ENCODE measurements at places on chromosomes 2 and 18. TPM values are rescaled to one million over a fixed set of nuclear protein-coding genes. Genes with fewer than 3 reads are reported as not detected.

ITGA4 gene
- 24.0 TPM for total RNA-seq

LYPD1 gene
- total RNA-seq: 1.5 TPM

MYO3B gene
- not detected for total RNA-seq

TWIST2 gene
- total RNA-seq: 8.4 TPM

ELMOD3 gene
- 19.6 TPM for total RNA-seq

VIT gene
- total RNA-seq: 4.2 TPM

GRCh38 chr2:60319031-60319547 lies 234.4 kb downstream of the BCL11A start:
- no peak for DNase-seq
- H3K36me3 ChIP-seq: no peaks in the 10 kb centered on the region
- H3K4me1 ChIP-seq: peaks cover 7% of the 10 kb centered on the region
- H3K27ac ChIP-seq: no peak overlapping the region
- H3K4me3 ChIP-seq: no peak overlapping the region

DNA sequence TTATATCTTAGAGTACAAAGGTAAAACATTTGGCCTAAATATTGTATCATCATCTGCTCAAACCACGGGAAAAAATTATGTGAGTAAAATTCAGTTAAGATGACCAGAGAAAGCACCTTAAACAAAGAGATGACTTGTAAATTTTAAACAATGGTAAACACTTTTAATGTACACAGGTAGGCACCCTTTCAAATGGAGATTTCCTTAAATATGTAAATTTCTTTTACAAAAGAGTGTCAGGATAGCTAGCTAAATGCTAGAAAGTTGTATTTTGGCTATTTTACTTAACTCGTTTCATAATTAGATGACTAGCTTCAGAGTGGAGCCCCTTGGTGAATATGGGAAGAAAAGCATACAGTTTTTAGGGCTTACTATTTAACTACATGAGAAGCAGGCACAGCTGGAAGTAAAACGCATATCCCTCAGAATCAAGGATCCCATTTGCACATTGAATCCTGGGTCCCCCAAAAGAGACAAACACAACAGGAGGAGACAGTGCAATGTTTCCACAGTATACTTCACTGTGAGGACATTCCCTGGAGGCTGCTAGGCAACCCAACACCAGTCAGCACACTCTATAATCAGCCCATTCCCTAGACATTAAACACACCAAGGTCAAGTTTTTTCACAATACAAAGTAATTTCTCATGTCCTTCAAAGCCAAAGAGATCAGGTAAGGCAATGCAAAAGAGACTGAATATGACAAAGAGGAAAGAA lies 1154.4 kb downstream of the DPP10 start:
- H3K4me3 ChIP-seq: no peak overlapping the region
- no peaks in the 10 kb centered on the region for H3K27me3 ChIP-seq
- no peak overlapping the region for H3K27ac ChIP-seq
- DNase-seq: no peak

GRCh38 chr2:237977380-237977779 lies 10.6 kb downstream of the UBE2F start:
- H3K4me3 ChIP-seq: no peak overlapping the region
- peaks cover 25% of the 10 kb centered on the region for H3K36me3 ChIP-seq
- peaks cover 20% of the 10 kb centered on the region for H3K4me1 ChIP-seq
- H3K27ac ChIP-seq: no peak overlapping the region

GRCh38 chr2:30373881-30374302 lies 73.2 kb upstream of the LCLAT1 start:
- H3K4me1 ChIP-seq: no peaks in the 10 kb centered on the region
- H3K27me3 ChIP-seq: no peaks in the 10 kb centered on the region
- H3K36me3 ChIP-seq: no peaks in the 10 kb centered on the region
- DNase-seq: no peak

DNA sequence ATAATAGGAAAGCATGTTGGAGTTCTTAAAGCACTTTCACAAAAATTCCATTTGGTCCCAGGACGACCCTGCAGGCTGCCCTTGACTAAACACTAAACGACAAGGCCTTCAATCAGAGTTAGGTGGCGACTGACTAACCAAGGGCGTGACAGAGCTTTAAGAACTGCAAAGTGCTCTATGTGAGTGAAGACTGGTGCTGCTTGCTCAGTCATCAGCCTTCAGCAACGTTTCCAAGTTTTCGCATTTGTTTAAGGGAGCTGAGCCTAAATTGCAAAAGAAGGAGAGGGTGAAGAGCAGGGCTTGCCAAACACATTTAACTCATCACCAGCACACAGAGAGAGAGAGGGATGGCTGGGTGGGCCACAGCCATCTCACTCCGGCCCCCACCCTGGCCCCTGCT lies 204.7 kb upstream of the PID1 start:
- H3K4me1 ChIP-seq: no peaks in the 10 kb centered on the region
- H3K36me3 ChIP-seq: no peaks in the 10 kb centered on the region
- no peak overlapping the region for H3K4me3 ChIP-seq
- H3K27ac ChIP-seq: no peak overlapping the region
- no peak for DNase-seq

- peaks cover 5% of the 10 kb centered on the region for H3K27me3 ChIP-seq
- no peaks in the 10 kb centered on the region for H3K4me1 ChIP-seq
- H3K4me3 ChIP-seq: no peak overlapping the region
- no peaks in the 10 kb centered on the region for H3K36me3 ChIP-seq
- DNase-seq: no peak
- no peak overlapping the region for H3K27ac ChIP-seq
Measured at GRCh38 chr18:76613053-76613754, 118.2 kb upstream of the ZNF516 start.

DNA sequence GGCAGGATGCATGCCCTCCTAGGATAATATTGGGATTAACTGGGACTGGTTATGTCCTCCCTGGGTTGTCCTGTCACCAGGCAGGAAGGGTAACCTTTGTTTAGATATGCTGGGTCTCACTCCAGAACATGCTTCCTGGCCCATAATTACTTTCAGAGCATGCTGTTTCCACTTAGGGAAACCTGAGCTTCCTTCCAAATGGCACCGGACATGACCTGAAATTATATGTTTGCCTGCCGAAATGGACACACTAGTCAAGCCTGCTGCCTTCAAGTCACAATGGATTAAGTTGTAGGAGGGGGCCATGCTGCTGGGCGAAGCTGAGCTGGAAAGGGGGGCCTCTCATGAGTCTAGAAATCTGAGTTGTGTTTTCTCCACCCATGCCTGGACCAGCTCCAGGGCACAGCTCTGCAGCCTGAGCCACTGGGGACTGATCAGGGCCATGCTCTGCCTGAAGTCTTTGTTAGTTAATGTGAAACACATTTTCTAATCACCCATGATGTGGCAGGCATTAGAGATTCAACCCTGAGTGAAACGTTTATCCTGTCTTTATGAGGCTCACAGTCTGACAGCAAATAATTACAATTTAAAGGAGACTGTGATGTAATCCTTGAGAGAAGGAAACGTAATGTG lies 273.3 kb downstream of the TNS1 start:
- H3K4me1 ChIP-seq: peaks cover 18% of the 10 kb centered on the region
- no peak overlapping the region for H3K4me3 ChIP-seq
- no peak for DNase-seq

DNA sequence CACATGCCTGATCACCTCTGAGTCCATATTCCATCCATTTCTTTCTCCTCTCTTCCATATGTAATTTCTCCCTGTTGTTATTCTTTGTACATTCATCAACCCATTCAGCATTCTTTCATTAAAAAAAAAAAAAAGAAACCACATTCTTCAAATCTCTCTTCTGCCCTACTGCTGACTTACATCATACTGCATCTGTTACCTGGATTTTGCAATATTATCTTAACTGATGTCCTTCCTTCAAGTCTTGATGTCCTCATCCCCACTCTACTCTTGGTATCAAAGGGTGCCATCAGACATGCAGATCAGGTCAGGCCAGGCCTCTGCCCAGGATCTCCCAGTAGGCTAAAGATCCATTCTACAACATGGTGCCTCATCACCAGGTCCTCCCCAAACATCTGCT lies 90.6 kb downstream of the SGPP2 start:
- no peak overlapping the region for H3K27ac ChIP-seq
- no peak for DNase-seq
- H3K36me3 ChIP-seq: no peaks in the 10 kb centered on the region
- H3K27me3 ChIP-seq: no peaks in the 10 kb centered on the region

DNA sequence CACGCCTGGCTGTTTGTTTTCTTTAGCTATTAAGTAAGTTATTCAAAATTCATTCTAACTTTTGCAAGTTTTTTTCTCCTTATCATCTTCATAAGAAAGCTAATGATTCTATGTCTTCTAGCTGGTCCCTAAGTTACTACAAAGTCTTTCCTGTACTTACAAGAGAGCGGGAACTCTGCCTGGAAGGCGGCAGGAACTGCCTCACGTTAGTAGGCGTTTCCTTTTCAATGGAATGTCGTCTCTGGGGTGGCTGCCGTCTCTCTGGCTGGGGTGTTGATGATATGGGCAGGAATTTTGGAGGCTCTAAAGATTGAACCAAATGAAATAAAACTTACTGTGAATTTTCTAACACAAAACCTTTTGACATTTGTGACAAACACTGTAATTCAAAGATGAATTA lies 55.5 kb downstream of the PRELID3A start:
- DNase-seq: no peak
- H3K36me3 ChIP-seq: peaks cover 55% of the 10 kb centered on the region
- no peak overlapping the region for H3K27ac ChIP-seq
- no peaks in the 10 kb centered on the region for H3K4me1 ChIP-seq
- no peak overlapping the region for H3K4me3 ChIP-seq

DNA sequence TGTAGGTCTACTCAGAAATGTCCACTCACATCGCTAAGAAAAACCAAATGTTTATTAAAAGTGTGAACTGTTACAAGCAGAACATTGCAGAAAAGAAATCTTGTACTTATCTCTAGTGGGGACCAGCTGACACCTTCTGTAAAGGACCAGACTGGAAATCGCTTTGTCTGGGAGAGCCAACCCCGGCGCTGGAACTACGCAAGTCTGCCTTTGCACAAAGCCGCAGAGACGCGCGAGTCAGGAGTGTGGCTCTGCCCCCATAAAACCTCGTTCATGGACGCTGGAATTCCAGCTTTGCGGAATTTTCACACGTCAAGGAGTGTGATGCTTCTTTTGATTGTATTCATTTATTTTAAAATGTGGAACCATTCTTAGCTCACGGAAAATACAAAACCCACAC lies 141.9 kb upstream of the SALL3 start:
- DNase-seq: no peak
- no peaks in the 10 kb centered on the region for H3K4me1 ChIP-seq
- no peak overlapping the region for H3K27ac ChIP-seq
- H3K36me3 ChIP-seq: no peaks in the 10 kb centered on the region
- H3K4me3 ChIP-seq: no peak overlapping the region

DNA sequence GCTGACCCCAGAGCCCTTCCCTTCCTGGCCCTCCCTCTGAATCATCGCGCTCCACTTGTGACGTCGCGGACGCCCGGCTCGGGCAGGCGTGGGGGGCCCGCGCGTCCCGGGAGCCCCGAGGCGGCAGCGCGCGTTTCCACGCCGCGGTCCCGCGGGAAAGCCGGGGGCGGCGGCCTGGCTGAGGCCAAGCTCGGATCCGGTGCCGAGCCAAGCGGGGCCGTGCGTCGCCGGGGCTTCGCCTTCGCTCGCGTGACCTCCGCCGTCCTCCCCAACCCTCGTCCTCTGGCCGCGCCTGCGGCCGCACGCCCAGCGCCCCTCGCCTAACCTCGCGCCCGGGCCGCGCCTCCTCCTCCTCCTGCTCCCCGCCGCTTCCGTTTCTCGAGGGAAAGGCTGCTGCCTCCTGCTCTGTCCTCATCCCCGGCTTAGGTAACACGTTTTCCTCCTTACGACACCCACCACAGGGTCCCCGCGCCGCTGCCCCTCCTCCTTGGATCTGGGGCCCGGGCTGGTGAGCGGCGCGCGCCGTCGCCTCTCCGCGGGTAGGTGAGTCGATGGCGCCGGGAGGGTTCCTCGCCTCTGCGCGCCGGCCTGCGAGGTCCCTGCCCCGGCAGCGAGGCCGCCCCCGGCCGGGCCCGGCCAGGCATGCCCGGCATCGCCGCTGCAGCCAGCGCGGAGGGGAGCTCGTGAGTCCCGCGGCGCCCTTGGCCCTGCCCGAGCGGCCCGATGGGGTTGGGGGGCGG lies at the start of gene INPP1:
Gene INPP1, plus strand, starts transcription at position 54 of the 740 bp plus-strand sequence. CDS start 16,514 bp downstream, outside the sequence.
- peak within 1 kb of the TSS; percentile 73 for H3K4me3 ChIP-seq
- H3K27ac ChIP-seq: peak within 1 kb of the TSS; percentile 92

DNA sequence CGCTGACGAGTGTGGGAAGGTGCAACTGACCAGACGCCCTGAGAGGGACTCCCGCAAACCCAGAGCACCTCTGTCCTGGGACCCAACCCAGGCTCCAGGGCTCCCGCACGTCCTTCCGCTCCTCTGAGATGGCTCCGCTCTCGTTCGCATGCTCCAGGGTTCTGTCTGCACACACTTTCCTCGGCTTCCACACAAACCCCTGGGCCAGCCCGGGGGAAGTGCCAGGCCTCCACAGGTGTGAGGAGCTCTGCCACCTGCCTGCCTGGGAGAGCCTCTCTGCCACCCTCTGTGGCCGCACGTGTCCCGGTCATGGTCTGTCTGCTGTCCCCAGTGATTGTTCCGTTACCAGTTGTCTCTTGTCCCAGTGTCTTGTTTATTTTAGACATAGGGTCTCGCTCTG lies 222.9 kb downstream of the HDAC4 start:
- no peak overlapping the region for H3K4me3 ChIP-seq
- H3K4me1 ChIP-seq: no peaks in the 10 kb centered on the region
- DNase-seq: no peak
- no peaks in the 10 kb centered on the region for H3K27me3 ChIP-seq
- peaks cover 44% of the 10 kb centered on the region for H3K36me3 ChIP-seq

- H3K27ac ChIP-seq: no peak overlapping the region
- no peak for DNase-seq
- no peaks in the 10 kb centered on the region for H3K4me1 ChIP-seq
- no peaks in the 10 kb centered on the region for H3K27me3 ChIP-seq
Measured at GRCh38 chr2:135030826-135031225, 16.4 kb downstream of the MAP3K19 start.

- no peak for DNase-seq
- peak overlapping the region; percentile 33 for H3K4me3 ChIP-seq
- peaks cover 16% of the 10 kb centered on the region for H3K4me1 ChIP-seq
- no peaks in the 10 kb centered on the region for H3K27me3 ChIP-seq
- peak overlapping the region; percentile 79 for H3K27ac ChIP-seq
Measured at GRCh38 chr2:33134791-33135560, 188.2 kb downstream of the LTBP1 start.

GRCh38 chr2:168781191-168781817 lies 21.1 kb upstream of the NOSTRIN start:
- H3K4me1 ChIP-seq: peaks cover 15% of the 10 kb centered on the region
- no peaks in the 10 kb centered on the region for H3K36me3 ChIP-seq
- H3K4me3 ChIP-seq: no peak overlapping the region
- no peaks in the 10 kb centered on the region for H3K27me3 ChIP-seq

GRCh38 chr18:35694808-35695207 lies 113.3 kb downstream of the GALNT1 start:
- no peaks in the 10 kb centered on the region for H3K4me1 ChIP-seq
- no peaks in the 10 kb centered on the region for H3K27me3 ChIP-seq
- H3K36me3 ChIP-seq: peaks cover 44% of the 10 kb centered on the region
- DNase-seq: no peak
- H3K27ac ChIP-seq: no peak overlapping the region
- no peak overlapping the region for H3K4me3 ChIP-seq

GRCh38 chr2:27734305-27734704 lies 37.2 kb upstream of the MRPL33 start:
- H3K4me3 ChIP-seq: no peak overlapping the region
- no peak overlapping the region for H3K27ac ChIP-seq
- no peak for DNase-seq
- no peaks in the 10 kb centered on the region for H3K36me3 ChIP-seq
- H3K27me3 ChIP-seq: no peaks in the 10 kb centered on the region

GRCh38 chr2:123935405-123935804 lies 89.7 kb upstream of the CNTNAP5 start:
- H3K27me3 ChIP-seq: no peaks in the 10 kb centered on the region
- no peak overlapping the region for H3K27ac ChIP-seq
- H3K4me3 ChIP-seq: no peak overlapping the region
- no peak for DNase-seq
- no peaks in the 10 kb centered on the region for H3K36me3 ChIP-seq

Data from lower lobe of right lung (tissue), 2 donors.